Astrocyte of the spinal cord (primary cell): ENCODE measurements at places on chromosomes 4 and X.

DNA sequence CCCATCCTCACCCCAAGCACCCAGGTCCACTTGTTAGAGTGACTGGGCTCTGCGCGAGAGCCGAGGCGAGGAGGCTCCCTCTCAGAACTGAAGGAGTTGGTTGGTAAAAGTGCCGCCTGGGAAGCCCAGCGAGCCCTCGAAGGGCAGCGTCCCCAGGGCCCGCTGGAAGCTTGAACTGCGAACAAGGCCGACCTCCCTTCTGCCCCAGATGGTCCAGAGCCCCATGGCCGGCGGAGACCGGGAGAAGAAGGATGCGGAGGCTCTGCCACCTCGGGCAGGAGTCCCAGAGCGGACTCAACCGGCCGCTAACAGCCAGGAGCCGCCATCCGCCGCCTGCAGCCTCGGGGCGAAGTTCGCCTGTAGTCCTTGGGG, 116.3 kb upstream of the TEX13C start:
- DNase-seq: no peak

GRCh38 chr4:158376106-158376840, 145.4 kb upstream of the RXFP1 start:
- DNase-seq: no peak

- DNase-seq: no peak
Observed at GRCh38 chr4:112343330-112344080, 46.3 kb downstream of the ALPK1 start.

GRCh38 chrX:45889471-45889870, 655.8 kb downstream of the ZNF674 start:
- peak; percentile 12 for DNase-seq

DNA sequence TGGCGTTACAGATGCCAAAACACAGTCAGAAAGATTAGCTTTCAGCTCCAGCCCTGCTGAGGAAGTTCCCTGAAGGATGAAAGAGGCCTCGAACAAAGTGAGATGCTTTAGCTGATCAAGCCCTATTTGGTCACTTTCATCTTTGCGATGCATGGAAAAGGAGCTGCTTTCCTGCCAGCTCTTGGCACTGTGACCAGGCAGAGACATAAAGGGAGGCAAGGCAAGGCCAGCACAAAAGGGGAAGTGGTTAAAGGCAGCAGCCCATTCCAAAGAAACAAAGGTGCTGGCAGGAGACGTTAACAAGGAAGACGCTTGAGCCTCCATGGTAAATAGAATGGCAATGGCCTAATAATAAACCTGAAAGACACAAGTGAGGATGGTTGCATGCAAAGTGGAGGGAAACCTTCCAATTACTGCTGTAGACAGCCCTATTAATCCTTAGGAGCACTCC, 617.1 kb upstream of the INTU start:
- peak; percentile 38 for DNase-seq

DNA sequence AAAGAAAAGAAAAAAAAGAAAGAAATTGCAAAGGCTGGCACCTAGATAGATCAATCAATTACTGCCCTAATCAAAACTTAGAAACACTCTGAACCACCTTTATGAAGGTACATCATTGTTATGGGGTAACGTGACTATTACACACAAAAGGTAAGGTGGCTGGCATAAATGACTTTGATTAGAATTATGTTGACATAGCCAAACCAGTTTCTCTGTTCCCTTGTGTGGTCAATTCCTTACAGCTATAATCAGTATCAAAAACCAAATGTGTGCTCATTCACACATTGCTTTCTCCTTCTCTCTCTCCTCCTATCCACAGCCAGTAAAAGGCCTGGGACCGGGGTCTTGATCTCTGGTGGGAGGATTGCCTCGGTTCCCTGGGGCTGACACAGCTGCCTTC, 48.7 kb downstream of the RHOH start:
- DNase-seq: no peak
